H1 (cell line): ENCODE measurements at places on chromosomes 12 and 14. TPM values are rescaled to one million over a fixed set of nuclear protein-coding genes. Genes with fewer than 3 reads are reported as not detected.

The MYF6 gene
- polyA plus RNA-seq, result 0.31 and 0.39 TPM in 2 replicates

The TMTC1 gene
- 8.5 and 15.4 TPM in 2 replicates for polyA plus RNA-seq

The DLGAP5 gene
- polyA plus RNA-seq, result 9.1 and 16.9 TPM in 2 replicates

The OTX2 gene
- 145 and 155 TPM in 2 replicates for polyA plus RNA-seq

The PTCSC3 gene
- not detected in 2 replicates for polyA plus RNA-seq

The UNC79 gene
- polyA plus RNA-seq, result 1.5 and 1.8 TPM in 2 replicates

The NRL gene
- 2.1 and 2.2 TPM in 2 replicates for polyA plus RNA-seq

The FAM161B gene
- 0.09 and 0.14 TPM in 2 replicates for polyA plus RNA-seq

The DNAH10 gene
- polyA plus RNA-seq, result 0.02 and 0.09 TPM in 2 replicates

The CBLN3 gene
- polyA plus RNA-seq, result 0.72 and 1.00 TPM in 2 replicates

The KRT6C gene
- polyA plus RNA-seq, result not detected in 2 replicates

The TCL1B gene
- polyA plus RNA-seq, result 11.5 and 14.7 TPM in 2 replicates

The SERPINA1 gene
- polyA plus RNA-seq, result 0.06 and 0.08 TPM in 2 replicates

The LPAR5 gene
- polyA plus RNA-seq, result 0.24 and 0.63 TPM in 2 replicates

The SERPINA12 gene
- polyA plus RNA-seq, result not detected in 2 replicates

The APOF gene
- polyA plus RNA-seq, result not detected in 2 replicates

The TMEM229B gene
- 0.85 and 1.7 TPM in 2 replicates for polyA plus RNA-seq

The LGALS3 gene
- polyA plus RNA-seq, result 12.8 and 14.5 TPM in 2 replicates

The C12orf50 gene
- polyA plus RNA-seq, result not detected in 2 replicates
